ENCODE measurements at places on chromosomes 13 and 19.
A peak's percentile ranks its signal among the peaks of the same experiment; 100 is the strongest.

DNA sequence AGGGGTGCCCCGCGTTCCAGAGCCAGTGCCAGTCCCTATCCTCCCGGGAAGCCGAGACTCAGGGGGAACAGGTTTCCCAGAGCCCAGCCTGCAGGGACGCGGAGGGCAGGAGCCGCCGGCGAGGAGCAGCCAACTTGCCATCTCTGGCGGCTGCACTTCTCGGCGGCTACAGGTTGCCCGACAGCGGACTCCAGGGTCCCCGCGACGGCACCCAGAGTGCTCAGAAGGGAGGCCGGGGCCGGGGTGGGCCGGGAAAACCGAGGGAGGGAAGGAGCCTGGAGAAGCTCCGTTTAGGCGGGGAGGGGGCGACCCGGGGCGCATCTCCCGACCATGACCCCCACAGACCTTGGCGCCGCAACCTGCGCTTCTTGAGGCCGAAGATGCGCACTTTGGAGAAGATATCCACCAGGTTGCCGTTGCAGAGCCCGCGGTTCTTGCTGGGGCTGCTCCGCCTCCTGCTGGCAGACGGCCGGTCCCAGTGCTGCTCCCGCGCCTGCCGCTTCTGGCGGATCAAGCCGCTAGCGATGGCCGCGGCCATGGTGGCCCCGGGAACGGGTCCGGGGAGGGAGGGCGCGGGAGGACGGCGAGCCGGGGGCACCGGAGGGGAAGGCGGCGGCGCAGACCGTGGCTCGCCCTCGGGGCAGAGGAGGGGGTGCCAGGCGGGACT, 463.8 kb downstream of the ITGBL1 start:
- DNase-seq: no peak

DNA sequence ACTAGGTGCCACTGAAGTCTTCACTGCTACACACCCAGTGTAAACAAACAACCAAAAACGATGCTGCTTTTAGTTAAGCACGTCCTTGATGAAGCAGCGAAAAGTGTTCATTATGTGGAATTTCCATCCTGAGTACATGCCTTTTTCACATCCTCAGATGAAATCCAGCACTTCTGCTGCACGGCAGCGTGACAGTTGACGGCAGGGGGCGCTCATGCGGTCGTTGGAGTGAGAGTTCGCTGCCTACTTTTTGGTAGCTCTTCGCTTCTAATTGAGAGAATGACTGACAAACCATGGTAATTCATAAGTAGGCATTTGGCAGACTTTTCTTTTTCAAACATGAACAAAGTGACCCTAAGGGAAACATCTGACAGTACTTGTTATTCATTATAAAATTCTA, 1124.9 kb downstream of the EFNB2 start:
- DNase-seq: no peak

DNA sequence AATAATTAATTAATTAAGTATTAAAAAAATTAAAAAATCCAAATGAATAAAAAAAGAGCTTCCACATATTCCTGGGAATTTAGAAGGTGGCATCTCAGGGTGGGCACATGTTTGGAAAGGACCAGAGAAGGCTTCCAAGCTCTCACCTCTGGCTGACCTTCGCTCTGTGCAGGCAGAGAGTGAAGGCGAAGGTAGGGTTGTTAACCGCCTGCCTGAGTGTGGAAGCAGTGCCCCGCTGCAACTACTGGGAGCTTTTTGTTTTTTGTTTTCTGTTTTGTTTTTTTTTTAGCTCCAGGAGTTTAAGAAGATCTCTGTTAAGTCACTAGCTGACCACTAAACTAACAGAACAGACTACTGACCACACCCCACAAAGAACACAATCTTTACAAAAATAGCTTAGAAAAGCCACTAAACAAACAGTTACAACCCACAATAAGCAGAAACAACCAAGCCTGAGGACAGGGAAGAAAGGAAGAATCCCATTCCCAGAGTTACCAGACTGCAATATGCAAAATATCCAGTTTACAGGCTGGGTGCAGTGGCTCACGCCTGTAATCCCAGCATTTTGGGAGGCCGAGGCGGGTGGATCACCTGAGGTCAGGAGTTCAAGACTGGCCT, 11.4 kb downstream of the ZNF541 start:
- no peak for DNase-seq

DNA sequence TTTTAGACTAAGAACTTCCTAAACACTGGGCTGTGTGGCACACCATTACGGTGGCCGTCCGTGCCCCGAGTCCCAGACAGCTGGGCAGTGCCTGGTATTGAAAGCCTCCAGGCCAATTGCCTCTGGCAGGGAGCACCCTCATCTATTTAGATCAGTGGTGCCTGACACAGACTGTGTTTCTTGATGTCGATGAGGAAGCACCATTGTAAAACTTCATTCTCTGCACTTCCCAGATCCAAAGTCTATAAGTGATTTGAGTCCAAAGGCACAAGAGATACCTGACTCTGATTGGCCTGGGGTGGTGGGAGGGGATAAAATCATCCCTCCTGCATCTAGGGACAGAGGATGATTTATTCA, 8.5 kb upstream of the STK24 start:
- peak; percentile 43 for DNase-seq

GRCh38 chr19:33508431-33508830, 13.2 kb downstream of the PEPD start:
- no peak for DNase-seq

- no peak for DNase-seq
Observed at GRCh38 chr19:1613146-1613545, 7.9 kb upstream of the UQCR11 start.

- no peak for DNase-seq
Observed at GRCh38 chr13:90443268-90443667, 904.2 kb upstream of the MIR17HG start.

GRCh38 chr19:5977222-5977784, 637 bp downstream of the RANBP3 start:
- no peak for DNase-seq

- DNase-seq: no peak
Observed at GRCh38 chr19:12783291-12783848, 7.9 kb upstream of the JUNB start.

GRCh38 chr19:2271234-2272103, 10.5 kb downstream of the PEAK3 start:
- DNase-seq: no peak

- DNase-seq: no peak
Observed at GRCh38 chr19:3563709-3564524, 6.5 kb upstream of the MFSD12 start.

DNA sequence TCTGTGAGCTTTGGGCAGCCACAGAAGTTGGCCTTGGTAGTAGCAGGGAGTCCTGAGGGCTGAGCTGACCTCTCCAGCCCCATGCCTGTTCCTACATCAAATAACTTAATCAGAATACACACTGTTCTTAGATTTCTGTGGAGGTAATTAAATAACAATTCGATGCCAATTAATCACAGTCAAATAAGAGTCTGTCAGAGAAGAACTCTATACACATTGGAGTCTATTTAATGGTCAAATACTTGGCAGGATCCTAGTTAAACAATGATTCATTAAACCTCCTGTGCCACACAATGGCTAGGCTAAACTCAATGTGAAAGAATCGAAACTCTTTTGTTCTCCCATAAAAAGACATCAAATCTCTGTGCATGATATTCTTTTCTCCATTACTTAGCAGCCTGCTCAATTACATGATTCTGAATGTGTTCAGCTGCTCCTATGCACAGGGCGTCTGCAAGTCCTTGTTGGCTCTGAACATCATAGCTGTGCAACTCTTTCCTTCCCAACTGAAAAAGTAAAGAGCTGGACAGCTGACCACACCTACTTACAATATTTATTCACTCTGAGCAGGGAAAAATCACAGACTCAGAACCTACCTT, 173.1 kb downstream of the ABCC4 start:
- DNase-seq: no peak

GRCh38 chr13:83732755-83733154, 149.5 kb downstream of the SLITRK1 start:
- no peak for DNase-seq

DNA sequence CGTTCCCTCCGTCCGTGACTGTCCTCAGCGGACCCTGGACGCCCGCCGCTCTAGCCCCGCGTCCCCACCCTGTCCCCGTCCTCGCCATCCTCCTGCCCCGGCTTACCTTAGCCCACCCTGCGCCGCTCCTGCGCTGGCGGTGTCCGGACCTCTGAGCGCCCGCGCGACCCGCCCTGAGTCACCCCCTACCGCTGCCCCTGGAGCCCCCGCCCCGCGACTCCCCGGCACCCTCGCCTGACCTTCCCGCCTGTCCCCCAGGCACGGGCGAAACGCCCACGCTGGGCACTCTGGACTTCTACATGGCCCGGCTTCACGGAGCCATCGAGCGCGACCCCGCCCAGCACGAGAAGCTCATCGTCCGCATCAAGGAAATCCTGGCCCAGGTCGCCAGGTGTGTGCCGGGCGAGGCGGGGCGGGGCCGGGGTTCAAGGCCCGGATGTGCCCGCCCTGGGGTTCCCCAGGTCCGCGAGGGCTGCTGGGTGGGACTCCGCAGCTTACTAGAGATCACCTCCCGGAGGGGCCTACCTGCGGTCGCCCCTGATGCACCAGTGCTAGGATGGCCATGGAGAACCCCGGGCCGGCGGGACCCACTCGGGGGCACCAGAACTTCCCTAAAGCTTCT, 5.1 kb downstream of the HMG20B start:
- no peak for DNase-seq

DNA sequence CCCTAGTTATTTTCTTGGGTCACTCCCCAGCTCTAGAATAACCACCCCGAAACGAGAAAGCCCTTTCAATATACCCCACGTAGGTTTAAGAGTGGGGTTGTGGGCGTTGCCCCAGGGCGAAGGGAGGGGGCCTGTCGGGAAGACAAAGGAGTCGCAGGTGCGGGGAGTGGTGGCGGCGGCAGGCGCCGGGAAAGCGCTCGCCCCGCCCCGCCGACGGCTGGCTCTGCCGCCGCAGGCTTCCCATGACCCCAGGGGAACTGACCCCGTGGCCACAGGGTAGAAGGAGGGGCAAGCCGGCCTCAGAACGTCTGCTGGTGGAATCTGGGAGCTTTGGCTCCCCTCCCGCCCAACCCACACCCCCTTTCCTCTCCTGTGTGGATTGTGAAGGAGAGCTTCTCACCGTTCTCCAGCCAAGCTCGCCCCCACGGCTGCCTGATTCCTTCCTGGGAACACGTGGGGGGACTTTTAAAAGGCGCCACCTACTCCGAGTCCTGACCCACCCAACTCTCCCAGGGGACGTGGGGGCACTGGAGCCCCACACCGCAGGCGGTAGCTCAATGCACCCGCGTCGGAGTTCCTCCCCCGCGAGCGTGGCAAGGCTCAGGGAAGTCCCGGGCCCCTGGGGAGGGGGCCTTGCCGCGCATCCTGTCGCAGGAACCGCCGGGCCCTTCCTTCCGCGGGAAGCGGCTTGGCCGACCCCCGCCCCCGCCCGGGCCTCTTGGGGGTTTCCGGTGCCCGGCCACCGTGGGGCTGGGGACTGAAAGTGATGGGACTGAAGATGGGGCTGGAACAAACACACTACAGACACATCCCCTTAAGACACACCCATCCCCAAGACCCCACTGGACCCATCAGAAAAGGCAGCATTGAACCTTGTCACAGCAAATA, 5.5 kb downstream of the IER2 start:
- no peak for DNase-seq

GRCh38 chr13:98563071-98563470, 13.8 kb downstream of the STK24 start:
- DNase-seq: no peak

GRCh38 chr13:50722440-50723125, 120.9 kb downstream of the DLEU7 start:
- DNase-seq: no peak

- no peak for DNase-seq
Observed at GRCh38 chr13:48096670-48097069, 1.8 kb upstream of the MED4 start.

DNA sequence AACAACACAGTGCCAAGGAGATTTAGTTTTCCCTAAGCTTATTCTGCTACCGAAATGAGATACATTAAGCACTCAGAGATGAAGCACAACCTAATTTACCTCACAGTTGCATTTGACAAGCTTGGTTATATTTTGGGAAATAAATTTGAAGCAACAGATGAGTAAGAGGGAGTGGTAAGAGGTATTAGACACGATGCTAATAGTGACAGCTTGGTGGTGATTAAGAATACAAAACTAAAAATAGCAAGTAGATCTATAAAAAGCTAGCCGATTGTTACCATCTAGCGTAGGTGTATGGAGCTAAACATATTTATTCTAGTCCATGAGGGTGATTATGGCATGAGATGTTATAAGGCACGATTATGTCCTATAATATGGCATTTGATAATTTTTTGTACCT, 208.5 kb downstream of the PCCA start:
- DNase-seq: no peak

GRCh38 chr19:38901683-38902082, 1.9 kb downstream of the NFKBIB start:
- DNase-seq: no peak

DNA sequence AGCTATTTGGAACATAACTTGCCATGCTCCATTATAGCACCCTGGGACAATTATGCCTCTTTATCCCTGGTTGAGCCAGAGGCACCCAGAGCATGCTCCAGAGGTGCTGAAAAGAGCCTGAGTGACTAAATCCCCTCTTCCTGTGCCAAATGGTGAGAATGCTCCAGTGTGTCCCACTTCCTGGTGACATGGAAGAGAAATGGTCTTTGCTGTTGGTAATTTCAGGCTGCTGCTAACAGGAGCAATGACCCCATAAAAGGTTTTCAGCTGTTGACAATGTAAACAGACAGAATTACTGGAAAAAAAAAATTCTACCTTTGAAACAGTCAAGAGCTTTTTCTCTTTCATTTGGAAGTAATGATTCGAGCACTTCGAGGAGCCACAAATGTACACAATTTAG, 341.8 kb downstream of the FGF9 start:
- no peak for DNase-seq

DNA sequence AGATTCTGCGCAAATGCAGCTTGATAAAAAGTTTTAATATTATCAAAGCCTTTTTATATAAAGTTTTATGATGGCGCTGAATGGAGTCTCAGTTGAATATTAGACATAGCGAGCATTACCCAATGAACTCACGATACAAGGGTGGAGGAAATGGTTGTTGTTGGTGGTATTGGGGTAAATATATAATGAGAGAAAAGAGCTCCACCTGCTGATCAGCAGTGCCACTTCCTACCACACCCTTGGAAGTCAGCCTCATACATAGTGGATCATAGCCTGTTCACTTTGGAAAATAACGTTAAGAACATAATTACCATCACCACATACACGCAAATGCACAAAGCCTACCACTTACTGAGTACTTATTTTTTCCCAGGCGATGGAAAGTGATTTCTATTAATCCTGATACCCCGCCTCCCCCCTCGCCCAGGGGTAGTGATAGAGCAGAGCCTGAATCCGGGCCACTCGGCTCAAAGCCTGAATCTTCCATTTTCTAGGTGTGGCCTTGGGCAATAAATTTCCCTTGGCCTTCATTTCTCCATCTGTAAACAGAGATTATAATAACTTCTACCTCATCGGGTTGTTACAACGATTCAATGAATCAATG, 358.3 kb downstream of the KLF5 start:
- no peak for DNase-seq
